ENCODE measurements at places on chromosomes 12 and 14.
A peak's percentile ranks its signal among the peaks of the same experiment; 100 is the strongest.

DNA sequence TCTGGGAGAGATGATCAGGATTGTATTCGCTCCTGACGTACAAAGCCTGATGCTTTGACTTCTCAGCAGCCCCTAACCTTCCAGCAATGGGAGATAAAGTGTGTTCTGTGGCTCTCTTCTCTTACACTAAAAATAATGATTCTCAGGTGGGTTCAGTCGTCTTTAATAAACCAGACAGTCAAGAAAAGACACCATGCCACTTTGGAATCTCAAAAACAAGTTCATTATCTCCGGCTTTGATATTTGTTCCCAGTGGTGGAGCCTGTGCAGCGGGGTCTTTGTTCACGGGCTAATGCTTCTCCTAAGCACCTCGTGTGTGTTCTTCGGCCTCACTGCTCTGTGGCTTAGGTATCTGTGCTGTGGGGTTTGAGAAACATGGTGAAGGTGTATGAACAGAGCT, 1.6 kb downstream of the ACVR1B start:
- no peak for DNase-seq

DNA sequence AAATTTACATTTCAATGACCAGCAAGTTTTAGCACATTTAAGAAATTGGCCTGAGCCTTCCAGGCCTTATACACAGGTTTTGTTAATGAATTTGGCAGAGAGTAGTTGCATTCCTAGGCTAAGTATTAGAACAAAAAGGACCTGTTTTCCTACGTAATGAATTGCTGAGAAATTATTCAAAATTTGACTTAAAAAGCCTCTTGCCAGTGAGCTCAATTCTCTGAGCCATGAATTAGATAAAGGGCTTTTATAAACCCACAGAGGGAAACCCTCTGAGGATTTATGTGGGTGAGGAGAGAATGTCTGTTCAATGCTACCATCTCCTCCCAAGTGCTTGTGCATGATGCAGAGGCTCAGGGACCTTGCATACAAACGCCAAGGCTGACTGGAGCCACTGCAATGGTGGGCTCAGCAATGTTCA, 94.5 kb upstream of the PELI2 start:
- no peak for DNase-seq

DNA sequence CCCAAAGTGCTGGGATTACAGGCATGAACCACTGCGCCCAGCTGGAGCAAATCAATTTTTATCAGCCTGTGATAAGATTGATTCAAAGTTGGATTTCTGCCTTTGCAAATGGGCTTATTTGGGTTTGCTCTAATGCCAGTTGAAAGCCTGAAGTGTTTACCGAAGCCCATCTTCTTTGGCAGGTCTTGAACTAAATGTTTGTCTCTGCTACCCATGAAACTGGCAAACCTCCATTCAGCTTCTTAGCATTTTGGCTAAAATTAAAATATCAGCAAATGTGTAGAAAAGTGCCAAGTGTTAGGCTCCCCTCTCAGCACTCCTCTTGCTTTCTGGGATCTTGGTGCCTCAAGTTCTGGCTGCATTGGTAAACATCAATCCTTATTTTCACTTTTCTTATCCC, 61.5 kb downstream of the MGAT4C start:
- no peak for DNase-seq

GRCh38 chr14:91438845-91439244, 21.2 kb upstream of the CCDC88C start:
- no peak for DNase-seq

DNA sequence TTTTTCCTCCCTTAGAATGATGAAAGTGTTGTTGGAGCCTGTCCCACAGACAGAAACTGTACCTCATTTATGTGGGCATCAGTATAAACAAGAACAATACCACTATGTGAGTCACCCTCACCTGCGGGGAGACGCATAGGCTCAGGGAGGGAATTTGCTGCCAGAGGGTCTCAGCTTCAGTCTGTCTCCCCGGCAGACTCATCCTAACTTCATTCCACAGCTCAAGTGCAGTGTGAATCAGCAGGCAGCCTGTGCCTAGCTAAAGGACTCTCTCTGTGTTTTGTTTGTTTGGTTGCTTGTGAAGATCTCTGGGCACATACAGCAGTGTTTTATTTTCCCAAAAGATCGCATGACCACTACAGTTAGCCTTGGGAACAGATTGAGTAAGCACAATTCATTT, 98.9 kb downstream of the PRKCH start:
- DNase-seq: no peak

DNA sequence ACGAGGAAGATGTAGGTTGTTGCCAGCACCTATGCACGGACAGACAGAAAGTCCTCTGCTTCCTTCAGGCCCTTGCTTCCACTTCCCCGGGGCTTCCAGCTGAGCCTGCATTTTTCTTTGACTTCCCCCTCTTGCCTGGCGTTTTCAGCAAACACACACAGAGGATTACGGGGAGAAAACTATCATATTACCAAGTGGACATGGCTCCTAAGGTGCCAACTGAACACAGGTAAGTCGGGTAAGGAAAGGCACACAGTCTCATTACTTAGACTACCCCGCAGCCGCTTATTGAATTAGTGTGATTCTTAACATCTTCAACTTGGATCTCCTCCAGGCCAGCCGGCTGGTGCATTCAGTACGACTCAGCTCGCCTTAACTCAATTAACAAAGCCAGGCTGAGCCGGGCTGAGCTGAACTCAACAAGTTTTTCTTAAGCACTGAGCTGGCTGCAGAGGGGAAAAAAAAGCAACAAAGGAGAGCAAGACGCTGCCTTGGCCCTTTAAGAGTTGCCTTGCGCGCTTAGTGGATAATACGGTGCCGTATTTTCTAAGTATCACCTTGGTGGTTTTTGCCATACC, 19.2 kb upstream of the MAP1LC3B2 start:
- no peak for DNase-seq

DNA sequence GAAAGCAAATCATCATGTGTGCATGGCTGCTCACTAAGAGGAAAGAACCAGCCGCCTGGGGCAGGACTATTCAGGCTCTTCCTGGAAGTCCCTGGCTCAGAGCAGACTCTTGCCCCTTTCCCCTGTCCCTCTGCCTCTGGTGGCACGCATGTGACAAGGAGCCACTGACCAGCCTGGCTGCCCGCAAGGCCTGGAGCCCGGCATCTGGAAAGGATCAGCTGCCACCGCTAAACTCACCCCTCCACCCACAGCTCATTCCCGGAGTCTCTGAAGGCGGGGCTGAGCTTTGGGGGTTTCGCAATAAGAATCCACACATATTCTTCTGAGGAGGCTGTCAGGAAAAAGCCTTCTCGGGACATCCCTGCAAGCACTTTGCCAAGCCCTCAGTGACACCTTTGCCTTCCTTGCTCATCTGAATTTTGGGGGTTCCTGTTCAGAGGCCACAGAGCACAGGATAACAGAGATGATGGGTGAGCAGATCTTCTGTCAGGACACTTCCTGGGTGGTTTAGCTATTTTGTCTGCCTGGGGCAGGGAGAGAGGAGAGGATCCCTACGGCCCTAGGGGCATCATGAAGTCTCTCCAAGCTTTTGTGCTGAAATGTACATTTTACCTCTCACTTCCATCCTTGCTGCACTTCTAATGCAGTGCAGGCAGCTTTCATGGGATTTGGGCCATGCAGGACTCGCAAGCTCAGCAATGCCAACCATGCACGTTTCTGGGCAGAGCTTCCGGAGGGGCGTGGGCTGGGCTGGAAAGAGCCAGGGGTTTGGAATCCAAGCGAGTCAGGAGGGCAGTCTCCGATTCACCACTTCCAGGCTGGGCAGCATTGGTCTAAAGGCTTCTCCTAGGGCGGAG, 124.8 kb upstream of the MAP1LC3B2 start:
- DNase-seq: peak; percentile 71

- no peak for DNase-seq
These were observed 43.8 kb downstream of the LRCOL1 start for GRCh38 chr12:132566516-132567131.

- no peak for DNase-seq
These were observed 46.5 kb upstream of the IFNG-AS1 start for GRCh38 chr12:67942724-67943123.

DNA sequence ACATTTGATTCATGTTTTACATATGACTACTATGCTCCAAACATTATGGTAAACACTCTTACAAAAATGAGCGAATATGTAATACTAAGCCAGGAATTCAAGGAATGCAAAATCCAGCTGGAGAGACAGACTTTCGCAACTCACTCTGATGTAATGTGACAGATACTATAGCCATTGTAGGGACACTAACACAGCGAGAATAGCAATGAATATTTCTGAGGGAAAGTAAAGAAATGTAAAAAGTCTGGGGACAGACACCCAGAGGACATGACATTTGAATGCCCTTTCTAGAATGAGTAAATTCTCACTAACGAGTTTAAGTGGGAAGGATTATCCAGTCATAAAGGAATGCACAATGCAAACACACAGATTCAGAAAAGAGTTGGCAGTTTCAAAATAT, 121.9 kb downstream of the PIK3C2G start:
- DNase-seq: peak; percentile 33

DNA sequence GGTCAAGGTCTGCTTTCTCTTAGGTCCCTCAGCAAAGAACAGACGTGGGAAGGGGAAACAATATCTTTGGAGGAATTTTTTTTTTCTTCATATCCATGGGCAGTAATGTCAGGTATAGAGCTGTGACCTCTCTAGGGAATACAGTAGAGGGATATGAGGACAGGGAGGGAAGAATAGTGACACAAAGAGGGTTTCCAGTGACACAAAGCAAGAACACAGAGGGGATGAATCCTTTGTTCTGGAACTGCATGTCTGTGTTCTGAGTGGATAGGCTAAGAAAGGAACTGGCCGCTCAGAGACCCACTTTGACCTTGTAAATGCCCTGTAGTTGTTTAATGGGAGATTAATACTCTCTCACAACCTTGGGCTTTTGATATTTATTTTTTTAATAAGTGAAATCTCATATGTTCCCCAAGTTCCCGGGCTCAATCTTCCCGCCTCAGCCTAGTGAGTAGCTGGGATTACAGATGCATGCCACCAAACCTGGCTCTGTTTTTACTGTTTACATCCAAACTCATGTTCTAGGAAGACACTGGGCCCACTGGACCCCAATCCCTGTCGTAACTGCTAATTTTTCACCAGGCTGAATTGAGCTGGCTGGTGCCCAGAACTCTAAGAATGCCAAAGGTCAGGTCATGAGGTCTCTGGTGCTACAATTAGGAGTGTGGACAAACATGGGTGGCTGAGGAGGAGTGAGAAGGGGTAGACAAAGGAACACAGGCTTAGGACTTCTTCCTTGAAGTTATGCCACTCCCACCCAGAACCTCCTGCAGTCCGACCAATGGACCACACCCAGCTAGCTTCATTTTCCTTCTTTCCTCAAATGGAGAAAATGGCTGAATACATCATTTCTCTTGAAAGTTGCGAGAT, 9.1 kb upstream of the PLEKHH1 start:
- no peak for DNase-seq

DNA sequence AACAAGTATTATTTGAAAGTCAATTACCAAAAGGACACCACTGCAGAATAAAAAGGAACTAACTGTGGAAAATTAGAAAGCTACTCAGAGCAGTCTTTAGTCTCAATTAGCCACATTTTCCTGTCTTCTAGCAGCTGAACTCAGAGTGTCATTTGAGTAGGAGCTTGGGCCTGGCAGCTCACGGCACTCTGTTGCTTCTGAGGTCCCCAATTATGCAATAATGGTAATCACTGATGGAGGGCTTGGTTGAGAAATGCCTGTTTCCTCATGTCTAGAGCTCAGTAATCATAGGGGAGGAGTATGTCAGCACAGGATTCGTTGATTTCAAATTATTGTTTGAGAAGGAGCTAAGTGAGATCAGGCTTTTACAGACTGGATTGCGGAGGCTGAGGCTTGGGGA, 108.6 kb downstream of the VRK1 start:
- no peak for DNase-seq

GRCh38 chr14:50088731-50089130, 27.6 kb downstream of the VCPKMT start:
- no peak for DNase-seq
